ENCODE measurements at places on chromosomes 2 and 18. TPM values are rescaled to one million over a fixed set of nuclear protein-coding genes. Genes with fewer than 3 reads are reported as not detected.

IL36G gene
- total RNA-seq, result not detected

AFG3L2 gene
- 50.7 TPM for total RNA-seq

WDR43 gene
- 39.8 TPM for total RNA-seq

POLE4 gene
- 25.9 TPM for total RNA-seq

INPP5D gene
- 23.4 TPM for total RNA-seq

LYPD6B gene
- total RNA-seq, result 13.0 TPM

RAX gene
- not detected for total RNA-seq

PLGLB1 gene
- 6.9 TPM for total RNA-seq

CD207 gene
- not detected for total RNA-seq

HEATR5B gene
- total RNA-seq, result 33.0 TPM

MLPH gene
- total RNA-seq, result 4.6 TPM

ATP9B gene
- total RNA-seq, result 65.0 TPM

MYO5B gene
- 27.9 TPM for total RNA-seq

CD226 gene
- total RNA-seq, result 2.9 TPM

ADAM23 gene
- 3.9 TPM for total RNA-seq

C2orf78 gene
- total RNA-seq, result not detected

SERPINB4 gene
- total RNA-seq, result not detected

CYBRD1 gene
- total RNA-seq, result 57.5 TPM

MAP4K4 gene
- total RNA-seq, result 69.7 TPM

CCDC74B gene
- 10.6 TPM for total RNA-seq

ANTXR1 gene
- 91.3 TPM for total RNA-seq

ARHGAP28 gene
- total RNA-seq, result 56.5 TPM

MTIF2 gene
- total RNA-seq, result 22.0 TPM

HK2 gene
- 18.7 TPM for total RNA-seq

SLC5A7 gene
- 0.53 TPM for total RNA-seq

RNF144A gene
- total RNA-seq, result 89.5 TPM

FN1 gene
- total RNA-seq, result 699 TPM

MAP2 gene
- total RNA-seq, result 14.7 TPM

ALKAL2 gene
- 2.7 TPM for total RNA-seq

PARD3B gene
- 44.8 TPM for total RNA-seq

PIKFYVE gene
- 40.1 TPM for total RNA-seq

SLC4A5 gene
- total RNA-seq, result 8.4 TPM

HTR2B gene
- 16.9 TPM for total RNA-seq

Measured in metanephros (tissue), 2 donors.